Motor neuron (in vitro differentiated cells): ENCODE measurements at places on chromosomes 12 and 14. TPM values are rescaled to one million over a fixed set of nuclear protein-coding genes. Genes with fewer than 3 reads are reported as not detected.

DNA sequence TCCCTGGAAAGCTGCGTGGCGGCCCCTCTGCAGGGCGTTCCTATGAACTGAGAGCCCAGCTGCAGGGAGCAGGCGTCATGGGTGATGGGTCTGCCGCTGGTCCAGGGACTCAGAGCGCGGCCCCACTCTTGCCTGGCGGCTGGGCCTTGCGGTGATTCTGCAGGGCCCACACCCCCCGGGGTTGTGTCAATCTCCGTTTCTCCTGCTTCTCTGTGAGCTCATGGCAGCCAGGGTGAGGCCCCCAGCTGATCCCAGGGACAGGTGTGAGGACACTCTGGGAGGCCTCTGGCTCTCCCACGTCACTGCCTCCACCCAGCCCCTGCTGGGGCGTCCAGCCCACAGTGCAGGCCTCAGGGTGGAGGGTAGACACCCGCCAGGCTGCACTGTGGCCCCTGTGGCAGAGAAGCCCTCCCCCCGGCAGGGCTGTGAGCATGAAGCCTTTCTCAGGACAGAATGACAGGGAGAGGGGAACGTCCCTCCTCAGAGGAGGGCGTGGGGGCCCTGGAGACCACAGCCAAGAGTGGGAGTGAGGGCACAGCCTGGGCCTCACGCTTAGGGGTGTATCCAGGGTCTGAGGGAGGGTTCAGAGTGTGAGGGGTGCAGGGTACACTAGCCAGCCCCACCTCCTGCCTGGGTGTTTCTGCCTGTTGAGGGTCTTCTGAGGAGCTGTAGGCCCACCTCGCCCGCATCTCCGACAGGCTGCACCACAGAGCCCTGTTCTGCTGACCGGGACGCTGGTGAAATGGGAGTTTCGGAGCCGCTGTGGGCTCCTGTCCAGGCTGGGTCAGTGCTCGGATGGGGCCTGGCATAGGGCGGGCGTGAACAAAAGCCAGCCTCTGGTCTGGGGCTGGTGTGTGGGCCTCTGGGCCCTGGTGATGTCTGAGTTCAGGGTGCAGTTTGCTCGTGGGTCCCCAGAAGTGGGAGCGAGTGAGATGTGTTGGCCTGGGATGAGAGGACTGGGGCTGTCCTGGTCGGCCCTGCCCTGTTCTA is 26.7 kb upstream of the CRIP2 start:
- no peak for ATAC-seq

- peak; percentile 44 for ATAC-seq
Observed at GRCh38 chr12:93571365-93571924, 1.0 kb upstream of the SOCS2 start.

Gene RIC8B
- 8.3 and 8.5 TPM in 2 replicates for total RNA-seq

DNA sequence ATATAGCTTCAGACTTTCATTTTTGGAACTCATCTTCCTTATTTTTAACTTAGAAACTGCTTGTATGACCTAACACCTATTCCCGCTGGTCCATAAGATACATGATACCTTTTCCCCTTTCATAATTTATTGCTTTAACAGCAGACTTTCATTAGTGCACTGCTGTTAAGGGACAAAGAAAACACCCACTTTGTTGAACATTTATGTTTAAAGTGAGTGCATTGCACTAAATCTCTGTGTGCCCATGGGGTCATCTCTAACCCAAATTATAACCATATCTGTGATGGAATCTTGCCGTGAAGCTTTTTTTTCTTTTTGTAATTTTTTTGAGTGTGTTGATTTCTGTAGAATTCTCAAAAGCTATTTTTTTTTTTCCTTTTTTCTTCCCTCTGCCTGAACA is 261.8 kb downstream of the TMTC2 start:
- ATAC-seq, result no peak

DNA sequence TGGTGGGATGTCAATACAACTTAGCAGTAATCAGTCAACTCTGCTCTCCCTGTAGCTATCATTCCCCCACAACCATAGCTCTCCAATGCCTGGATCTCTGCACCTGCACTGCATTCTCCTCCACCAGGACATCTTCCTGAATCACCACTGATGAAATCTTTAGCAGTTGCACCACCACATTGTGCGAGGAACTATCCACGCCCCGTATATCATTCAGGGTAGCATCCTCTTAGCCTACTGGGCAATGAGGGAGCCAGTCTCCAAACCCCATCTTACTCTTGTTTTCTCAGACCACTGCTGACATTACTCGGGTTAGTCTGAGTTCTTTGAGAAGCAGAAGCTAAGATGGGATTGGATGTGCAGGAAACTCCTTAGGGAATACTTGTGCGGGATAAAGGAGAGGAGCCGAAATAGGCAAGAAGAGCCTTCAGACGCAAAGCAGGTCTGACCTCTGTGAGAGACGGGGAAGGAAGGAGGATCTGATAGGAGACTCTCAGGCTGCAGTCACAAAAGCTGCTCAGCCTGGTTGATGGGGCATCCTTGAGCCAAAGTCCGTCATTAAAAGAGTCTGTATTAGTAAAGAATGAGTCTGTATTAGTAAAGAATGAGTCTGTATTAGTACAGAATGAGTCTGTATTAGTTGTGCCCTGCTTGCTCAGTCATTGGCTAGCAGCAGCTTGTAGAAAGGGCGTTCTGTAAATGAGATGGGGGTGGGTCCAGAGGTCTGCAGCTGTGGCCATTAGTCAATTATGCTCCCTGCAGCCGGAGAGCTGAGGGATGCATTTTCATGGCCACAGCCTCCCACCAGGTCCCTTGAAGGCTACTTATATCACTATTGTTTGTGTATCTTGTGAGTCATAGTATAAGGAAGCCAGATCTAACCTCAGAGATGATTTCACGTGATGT is 49.6 kb upstream of the RASSF3 start:
- ATAC-seq, result peak; percentile 95

DNA sequence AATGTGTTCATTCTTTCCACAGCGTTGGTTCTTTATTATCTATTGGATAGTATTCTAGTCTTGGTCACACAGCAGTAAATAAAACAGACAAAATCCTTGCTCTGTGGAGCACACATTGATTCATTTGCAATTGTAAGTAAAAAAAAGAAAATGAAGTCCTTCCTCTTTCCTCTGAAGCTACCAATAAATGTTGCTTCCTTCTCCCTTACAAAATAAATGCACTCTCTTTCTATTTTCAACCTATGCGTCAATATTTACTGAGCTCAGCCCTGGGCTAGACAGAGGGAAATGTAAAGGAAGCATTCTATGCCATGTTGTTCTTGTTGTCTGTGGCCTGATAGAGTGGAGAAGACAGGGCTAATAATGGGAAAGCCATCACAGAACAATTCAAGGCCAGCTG is 2.9 kb downstream of the ABHD12B start:
- peak; percentile 17 for ATAC-seq
